ENCODE measurements at places on chromosomes 3 and 15.

DNA sequence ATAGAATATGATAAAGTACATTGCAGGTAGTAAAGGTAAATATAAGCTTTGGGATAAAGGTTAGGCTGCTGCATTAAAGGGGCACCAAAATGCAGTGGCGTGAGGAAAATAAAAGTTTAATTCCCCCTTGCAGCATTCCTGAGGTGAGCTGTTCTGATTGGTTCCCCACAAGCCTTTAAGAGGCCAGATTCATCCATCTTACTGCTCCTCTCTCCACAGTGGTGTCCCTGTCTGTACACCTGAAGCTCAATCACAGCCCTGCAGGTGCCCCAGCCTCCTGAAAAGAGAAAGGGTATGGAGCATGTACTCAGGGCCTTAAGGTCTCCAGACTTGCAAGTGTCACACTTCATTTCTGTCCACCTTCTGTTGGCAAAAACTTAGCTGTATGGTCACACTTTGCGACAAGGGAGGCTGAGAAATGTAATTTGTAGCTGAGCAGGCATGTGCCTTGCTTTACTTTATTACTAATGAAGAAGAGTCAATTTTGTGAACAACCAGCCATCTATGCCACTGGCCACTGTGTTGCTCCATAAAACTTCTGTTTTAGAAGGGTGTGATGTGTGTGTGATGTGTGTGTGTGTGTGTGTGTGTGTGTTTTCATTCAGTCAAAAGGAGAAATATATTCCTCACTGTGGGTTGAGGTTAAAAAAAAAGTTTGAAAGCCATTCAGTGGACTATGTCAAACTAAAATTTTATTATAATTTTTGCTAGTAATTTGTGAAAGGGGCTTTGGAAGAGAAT is 12.8 kb downstream of the LACTB start:
- no peak for DNase-seq

GRCh38 chr15:48190932-48191573 is 412 bp upstream of the CTXN2 start:
- DNase-seq: no peak

- DNase-seq: no peak
Measured at GRCh38 chr3:136992115-136992514, 34.3 kb downstream of the IL20RB start.

- no peak for DNase-seq
Measured at GRCh38 chr3:15064299-15064834, 748 bp downstream of the MRPS25 start.

DNA sequence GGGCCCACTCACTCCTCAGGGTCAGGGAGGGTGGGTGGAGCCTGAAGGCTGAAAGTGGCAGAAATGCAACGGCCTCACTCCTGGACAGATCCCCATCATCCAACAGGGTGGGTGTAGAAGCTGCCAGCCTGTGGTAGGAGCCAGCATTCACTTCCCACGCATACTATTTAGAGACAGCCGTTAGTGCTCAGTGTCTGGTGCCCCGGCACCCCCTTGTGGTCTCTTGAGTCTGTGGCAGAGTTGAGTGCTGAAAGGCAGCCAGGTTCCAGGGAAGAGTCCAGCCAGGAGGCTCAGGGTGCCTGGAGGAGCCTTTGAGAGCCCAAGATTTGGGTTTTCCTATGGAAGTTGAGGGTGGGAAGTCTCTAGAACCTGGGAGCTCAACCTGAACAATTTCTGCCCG is 2.1 kb upstream of the GNAT1 start:
- peak; percentile 26 for DNase-seq

DNA sequence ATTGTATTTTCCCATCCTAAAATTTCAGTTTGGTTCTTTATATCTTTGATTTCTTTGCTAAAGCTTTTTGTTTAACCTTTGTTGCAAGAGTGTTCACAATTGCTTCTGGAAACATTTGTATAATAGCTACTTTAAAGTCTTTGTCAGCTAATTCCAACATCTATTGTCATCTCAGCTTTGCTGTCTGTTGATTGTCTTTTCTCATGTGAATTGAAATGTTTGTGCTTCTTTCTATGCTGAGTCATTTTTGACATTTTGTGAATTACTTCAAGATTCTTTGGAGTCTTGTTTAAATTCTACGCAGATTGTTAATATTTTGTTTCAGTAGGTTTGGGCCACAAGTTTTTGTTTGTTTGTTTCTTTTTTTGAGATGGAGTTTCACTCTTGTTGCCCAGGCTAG is 73.2 kb downstream of the SUCNR1 start:
- no peak for DNase-seq

DNA sequence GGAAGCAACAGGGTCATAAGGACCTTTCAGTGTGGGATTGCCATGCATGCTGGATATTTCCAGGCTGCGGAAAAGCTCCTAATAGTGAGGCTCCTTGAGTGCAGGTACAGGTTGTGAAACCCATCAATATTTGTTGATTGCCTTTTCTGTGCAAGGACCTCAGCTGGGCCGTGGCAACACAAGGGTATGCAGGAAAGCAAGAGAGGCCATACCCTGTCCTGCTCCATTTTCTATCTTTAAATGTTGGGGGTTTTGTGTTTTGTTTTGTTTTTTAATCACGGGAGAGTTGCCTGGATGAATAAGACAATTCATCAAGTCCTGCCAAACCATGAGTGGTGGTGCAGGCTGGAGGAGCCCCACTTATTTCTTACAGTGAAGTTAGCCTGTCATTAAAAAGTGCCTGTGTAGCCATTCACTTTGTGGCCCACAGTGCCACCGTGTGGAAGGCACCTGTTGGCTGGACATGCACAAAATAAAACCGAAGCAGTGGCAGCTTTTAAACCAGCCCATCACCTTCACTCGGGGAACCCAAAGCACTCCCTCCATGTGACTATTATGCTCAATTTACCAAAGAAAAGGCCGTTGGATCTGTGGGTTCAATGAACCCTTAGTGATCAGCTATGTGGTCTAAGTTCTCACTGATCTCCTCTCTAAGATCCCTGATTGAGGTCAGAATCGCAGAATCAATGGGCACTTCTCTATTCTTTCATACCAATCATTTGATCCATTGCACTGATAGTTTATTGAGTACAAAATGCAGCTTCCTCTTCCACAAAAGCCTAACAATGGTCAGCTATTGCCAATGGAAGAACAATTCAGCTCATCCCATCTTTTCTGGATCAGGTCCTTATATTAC is 42.2 kb downstream of the CLDN18 start:
- DNase-seq: no peak

- DNase-seq: no peak
Measured at GRCh38 chr3:71025010-71025409, 558.5 kb downstream of the FOXP1 start.

DNA sequence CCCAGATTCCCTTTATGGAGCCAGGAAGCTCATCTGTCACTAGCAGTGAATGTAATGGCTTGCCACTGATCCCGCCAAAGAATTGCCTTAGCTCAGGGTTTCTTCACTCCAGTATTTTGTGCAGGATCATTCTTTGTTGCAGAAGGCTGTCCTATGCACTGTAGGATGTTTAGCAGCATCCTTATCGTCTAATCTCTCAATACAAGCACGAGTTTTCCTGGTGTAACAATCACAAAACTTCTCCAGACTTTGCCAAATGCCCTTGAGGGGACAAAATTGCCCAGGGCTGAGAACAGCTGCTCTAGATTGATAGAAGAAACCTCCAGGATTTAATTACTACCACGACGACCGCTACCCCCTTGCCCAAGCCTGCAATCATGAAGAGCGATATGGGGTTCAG is 6.8 kb upstream of the SHQ1 start:
- DNase-seq: no peak

DNA sequence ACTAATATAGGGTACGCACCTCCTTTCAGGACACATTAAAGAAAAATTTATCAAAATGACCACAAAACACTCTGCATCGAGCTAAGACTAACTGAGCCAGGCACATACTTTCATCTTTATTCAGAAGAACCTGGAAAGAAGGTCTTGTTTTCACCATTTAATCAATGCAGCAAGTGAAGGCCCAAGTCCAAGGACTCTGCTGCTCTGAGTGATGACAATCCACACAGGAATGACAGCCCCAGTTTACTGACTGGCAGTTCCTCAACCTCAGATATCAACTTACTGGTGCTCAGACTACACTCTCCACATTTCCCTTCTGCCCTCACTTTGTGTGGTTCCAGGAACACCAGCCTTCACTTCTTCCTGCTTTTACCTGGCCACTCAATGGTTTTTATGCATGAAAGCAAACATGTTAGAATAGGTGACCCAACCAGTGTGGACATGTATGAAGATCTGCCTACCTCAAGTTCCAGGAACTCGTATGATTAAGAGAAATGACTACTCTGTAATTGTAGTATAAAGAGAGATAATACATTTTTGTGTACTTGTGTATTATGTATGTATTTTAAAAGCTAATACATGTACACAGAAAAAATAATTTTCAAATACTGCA is 29.1 kb upstream of the RASA2 start:
- no peak for DNase-seq

DNA sequence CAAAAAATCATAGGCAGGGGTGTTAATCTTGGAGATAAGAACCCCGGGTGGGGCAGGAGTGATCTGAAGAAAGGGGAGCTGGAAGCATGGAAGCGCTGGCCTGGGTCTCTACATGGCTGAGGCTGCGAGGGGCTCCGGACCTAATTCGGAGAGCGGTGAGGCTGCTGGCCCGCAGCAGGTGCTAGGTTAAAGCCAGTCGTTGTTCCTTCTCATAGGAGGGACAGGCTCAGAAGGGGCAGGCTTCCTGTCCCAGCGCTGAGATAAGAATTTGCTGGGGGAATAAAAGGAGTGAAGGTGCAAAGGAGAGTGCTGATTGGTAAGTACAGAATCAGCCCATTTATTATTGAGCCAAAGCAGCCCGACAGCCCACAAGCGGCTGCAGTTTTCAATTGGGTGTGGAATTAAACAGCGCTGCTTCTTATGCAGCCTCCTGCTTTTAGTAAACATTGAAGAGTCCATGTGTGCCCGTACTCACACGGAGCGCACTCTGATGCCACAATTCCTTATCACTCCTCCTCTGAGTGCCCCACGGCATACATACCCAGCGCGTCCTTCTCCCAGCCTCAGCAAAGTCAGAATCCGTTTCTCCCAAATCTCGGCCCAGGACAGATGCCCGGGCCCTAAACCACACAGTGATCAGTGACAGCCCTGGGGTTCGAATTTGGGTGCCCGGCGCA is 17.1 kb downstream of the CHST13 start:
- DNase-seq: no peak

DNA sequence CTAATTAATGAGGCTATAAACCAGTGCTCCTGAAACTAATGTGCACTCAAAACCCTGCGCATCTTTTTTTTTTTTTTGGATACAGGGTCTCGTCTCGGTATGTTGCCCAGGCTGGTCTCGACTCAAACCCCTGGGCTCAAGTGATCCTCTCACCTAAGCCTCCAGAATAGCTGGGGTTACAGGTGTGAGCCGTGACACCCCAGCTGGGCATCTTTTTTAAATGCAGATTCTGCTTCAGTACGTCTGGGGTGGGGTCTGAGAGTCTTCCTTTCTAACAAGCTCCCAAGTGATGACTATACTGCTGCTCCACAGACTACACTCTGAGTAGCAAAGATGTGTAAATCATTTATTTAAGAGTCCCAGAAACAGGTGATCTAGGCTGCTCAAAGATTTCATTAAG is 73.0 kb downstream of the BFSP2 start:
- DNase-seq: no peak

- no peak for DNase-seq
Measured at GRCh38 chr3:58074116-58074715, 66.0 kb downstream of the FLNB start.

DNA sequence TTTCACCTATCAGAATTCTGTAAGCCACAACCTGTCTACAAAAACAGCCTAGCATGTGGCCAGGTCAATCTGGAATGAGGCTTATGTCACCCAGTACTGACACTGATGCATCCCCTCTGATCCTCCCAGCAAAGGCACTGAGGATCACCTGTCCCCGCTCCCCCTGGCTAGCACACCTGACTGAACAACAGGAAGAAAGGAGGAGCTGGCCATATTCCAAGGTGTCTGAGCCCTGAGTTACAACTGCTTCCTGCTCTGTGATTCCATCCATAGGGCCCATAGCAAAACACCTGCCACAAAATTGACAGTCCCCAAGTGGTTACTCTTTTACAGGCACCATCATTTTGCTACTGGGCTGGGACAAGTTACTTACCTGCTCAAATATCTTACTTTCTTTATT is 555.5 kb upstream of the CFAP20DC start:
- no peak for DNase-seq

DNA sequence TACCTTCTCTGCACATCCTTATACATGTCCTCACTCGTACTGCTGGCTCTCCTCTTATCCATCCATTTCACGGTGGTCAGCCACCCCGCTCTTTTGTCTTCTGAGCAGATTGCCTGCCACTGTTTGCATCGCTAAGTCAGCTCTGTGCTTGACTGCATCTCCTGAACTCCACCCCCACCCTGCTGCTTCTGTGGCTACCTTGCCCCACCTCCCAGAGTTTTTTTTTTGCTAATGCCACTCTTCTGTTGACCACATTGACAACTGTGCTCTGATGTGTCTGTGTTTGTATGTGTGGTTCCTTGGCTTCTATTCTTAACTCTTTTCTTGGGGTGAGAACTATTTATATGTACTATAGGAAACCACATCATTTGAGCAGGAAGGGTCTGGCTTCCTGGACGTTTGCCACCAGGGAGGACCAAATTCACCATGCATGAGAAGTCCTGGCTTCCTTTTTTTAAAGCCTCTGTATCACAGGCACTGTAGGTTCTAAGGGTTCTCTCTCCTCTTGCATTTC is 12.8 kb upstream of the MTMR10 start:
- no peak for DNase-seq

GRCh38 chr15:65918357-65918920 is 49.1 kb downstream of the RAB11A start:
- DNase-seq: no peak

GRCh38 chr15:74433592-74434262 is at the start of gene SEMA7A:
Gene SEMA7A (minus strand): TSS chr15:74433958. CDS start chr15:74433918, 40 bp downstream.
- DNase-seq: no peak

DNA sequence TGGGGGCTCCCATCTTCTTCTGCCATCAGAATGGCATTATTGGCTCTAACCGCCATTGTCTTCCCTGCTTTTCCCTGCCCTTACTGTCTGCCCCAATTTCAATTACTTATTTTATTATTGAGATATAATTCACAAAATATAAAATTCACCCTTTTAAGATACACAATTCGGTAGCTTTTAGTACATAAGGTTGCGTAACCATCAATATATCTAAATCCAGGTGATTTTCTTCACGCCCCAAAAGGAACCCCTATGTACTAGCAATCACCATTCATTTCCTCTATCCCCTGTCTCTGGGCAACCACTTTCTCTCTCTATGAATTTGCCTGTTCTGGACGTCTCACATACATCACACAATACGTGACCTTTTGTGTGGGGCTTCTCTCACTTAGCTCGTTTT is 18.0 kb downstream of the RBP2 start:
- DNase-seq: no peak

GRCh38 chr15:60043744-60044435 is 39.8 kb downstream of the FOXB1 start:
- DNase-seq: no peak

- no peak for DNase-seq
Measured at GRCh38 chr3:104359546-104359945, 1007.2 kb upstream of the ALCAM start.

Measured in NCI-H446 treated with DMSO at 0.1 percent for 48 hours (cell line).